Heart right ventricle (tissue), 16 donors: ENCODE measurements at places on chromosomes 2 and 18. TPM values are rescaled to one million over a fixed set of nuclear protein-coding genes. Genes with fewer than 3 reads are reported as not detected.

- DNase-seq: no peak
- H3K4me1 ChIP-seq: peaks cover 5% of the 10 kb centered on the region
- no peak overlapping the region for H3K27ac ChIP-seq
- no peaks in the 10 kb centered on the region for H3K27me3 ChIP-seq
Measured at GRCh38 chr2:102138331-102138730, 4.2 kb upstream of the IL1R1 start.

Gene ASXL3
- total RNA-seq: 4.2 TPM

DNA sequence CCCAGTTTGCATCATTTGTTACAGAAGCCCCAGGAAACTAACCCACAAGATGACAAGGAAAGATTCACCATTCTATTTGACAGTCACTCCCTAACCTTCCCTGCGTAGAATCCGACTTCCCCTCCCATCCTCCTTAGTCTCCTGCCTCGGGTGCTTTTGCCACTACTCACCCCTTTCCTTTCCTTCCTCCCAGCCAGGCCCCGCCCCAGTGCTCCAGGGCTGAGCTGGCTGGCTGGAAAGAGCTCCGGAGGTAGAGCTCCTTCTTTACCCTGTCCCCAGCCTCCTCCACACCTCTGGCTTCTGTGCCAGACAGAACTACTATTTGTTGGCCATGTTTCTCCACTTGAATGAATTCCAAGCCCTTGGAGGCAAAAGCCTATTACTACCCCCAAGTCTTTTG, 317.6 kb upstream of the NCKAP5 start:
- H3K4me3 ChIP-seq: no peak overlapping the region
- H3K36me3 ChIP-seq: no peaks in the 10 kb centered on the region
- peaks cover 5% of the 10 kb centered on the region for H3K27me3 ChIP-seq
- DNase-seq: no peak
- peaks cover 16% of the 10 kb centered on the region for H3K4me1 ChIP-seq

DNA sequence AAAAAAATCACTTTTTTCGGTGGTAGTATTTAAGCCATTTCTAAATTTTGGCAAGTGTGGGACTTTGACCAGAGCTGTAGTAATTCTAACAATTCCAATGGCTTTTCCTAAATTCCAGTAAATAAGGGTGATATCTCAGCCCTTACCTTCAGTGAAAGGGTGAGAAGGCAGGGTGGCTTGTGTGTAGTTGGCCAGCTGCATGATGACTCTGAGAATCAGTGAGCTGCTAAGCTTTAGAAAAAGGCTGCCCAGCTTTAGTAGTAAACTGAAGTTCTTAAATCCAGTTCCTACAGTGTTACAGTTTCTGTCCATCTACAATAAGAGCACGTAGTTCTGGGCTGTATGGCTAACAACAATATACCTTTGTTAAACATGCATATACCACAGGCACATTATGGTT, 42.0 kb downstream of the OXER1 start:
- H3K36me3 ChIP-seq: no peaks in the 10 kb centered on the region
- H3K27ac ChIP-seq: no peak overlapping the region
- DNase-seq: no peak
- peaks cover 12% of the 10 kb centered on the region for H3K4me1 ChIP-seq
- H3K27me3 ChIP-seq: no peaks in the 10 kb centered on the region

DNA sequence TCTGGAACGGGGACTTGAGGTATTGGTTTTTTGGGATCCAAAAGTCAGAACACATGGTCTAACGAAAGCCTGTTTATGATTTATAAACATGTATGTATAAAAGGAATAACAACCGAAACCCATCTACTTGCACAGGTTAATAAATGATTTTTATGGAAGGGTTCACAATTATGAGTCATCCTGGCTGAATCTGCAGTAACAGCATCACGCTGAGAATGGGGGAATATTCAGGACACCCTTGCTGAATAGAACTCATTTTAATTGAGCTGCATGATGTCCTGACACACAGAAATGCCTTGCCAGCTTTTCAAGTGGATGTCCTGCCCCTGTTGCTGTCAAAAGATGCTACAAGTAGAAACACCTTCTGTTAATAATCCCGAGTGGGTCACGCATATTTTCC, 54.7 kb upstream of the TGFA start:
- H3K27me3 ChIP-seq: peaks cover 4% of the 10 kb centered on the region
- no peak overlapping the region for H3K27ac ChIP-seq
- DNase-seq: no peak

- H3K4me1 ChIP-seq: no peaks in the 10 kb centered on the region
- H3K36me3 ChIP-seq: no peaks in the 10 kb centered on the region
- H3K27ac ChIP-seq: no peak overlapping the region
- H3K4me3 ChIP-seq: no peak overlapping the region
- H3K27me3 ChIP-seq: no peaks in the 10 kb centered on the region
Measured at GRCh38 chr18:61448316-61448715, 115.1 kb downstream of the CDH20 start.

GRCh38 chr2:60976875-60977561, 40.5 kb upstream of the PEX13 start:
- no peaks in the 10 kb centered on the region for H3K36me3 ChIP-seq
- no peaks in the 10 kb centered on the region for H3K27me3 ChIP-seq
- H3K4me3 ChIP-seq: no peak overlapping the region
- DNase-seq: no peak
- no peak overlapping the region for H3K27ac ChIP-seq
- no peaks in the 10 kb centered on the region for H3K4me1 ChIP-seq

- no peak overlapping the region for H3K4me3 ChIP-seq
- no peaks in the 10 kb centered on the region for H3K27me3 ChIP-seq
Measured at GRCh38 chr2:30235859-30236535, 4.7 kb downstream of the LBH start.

- no peaks in the 10 kb centered on the region for H3K36me3 ChIP-seq
- peaks cover 62% of the 10 kb centered on the region for H3K4me1 ChIP-seq
- DNase-seq: no peak
- H3K27me3 ChIP-seq: no peaks in the 10 kb centered on the region
Measured at GRCh38 chr18:13612196-13612997, 114.0 kb downstream of the FAM210A start.

DNA sequence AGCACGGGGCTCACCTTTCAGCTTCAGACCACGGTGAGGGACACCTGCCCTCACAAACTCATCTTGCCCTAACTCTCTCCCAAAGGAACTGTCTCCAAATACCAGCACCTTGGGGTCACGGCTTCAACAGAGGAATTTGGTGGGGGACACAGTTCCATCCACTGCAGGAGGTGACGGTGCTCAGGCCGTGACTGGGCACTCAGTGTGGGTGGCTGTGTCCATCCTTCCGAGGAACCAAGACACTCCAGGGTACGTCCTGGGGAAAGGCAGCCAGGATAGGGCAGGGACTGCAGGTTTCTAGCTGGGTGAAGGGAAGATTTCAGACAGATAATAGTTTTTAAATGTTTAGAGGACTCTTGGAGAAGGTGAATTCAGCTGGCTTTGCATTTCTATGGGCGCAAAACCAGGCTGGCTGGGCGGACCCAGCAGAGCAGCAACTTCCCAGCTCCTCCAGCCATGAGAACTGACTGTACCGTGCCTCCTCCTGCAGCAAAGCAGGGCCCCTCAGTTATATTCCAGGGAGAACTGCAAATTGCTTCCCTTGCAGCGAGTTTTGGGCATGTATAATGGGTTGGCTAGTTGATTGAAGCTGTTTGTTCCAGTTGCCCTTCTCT, 23.9 kb upstream of the ALLC start:
- no peak for DNase-seq
- H3K27ac ChIP-seq: no peak overlapping the region
- H3K27me3 ChIP-seq: no peaks in the 10 kb centered on the region
- H3K36me3 ChIP-seq: no peaks in the 10 kb centered on the region
- no peak overlapping the region for H3K4me3 ChIP-seq
- H3K4me1 ChIP-seq: no peaks in the 10 kb centered on the region

DNA sequence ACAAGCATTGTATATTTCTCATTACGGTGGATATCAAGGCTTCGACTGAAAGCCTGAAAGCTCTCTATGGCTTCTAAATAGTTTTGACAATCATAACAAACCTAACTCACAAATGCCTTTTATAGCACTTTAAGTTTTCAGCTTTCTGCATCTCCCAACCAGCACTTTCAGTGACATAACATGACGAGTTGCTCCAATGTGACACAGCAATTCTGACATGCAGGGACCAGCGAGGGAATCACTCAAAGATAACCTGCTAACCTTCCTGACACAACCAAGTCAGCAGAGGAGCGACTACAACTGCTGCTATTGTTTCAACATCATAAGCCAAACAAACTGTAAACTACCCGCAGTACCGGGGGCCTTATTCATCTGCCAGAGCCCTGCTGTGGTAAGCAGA, 95.7 kb upstream of the CDH20 start:
- H3K27me3 ChIP-seq: no peaks in the 10 kb centered on the region
- no peak overlapping the region for H3K4me3 ChIP-seq
- H3K4me1 ChIP-seq: no peaks in the 10 kb centered on the region
- DNase-seq: no peak
- H3K36me3 ChIP-seq: no peaks in the 10 kb centered on the region

GRCh38 chr18:6537475-6537874, 122.8 kb upstream of the L3MBTL4 start:
- H3K27ac ChIP-seq: no peak overlapping the region
- no peaks in the 10 kb centered on the region for H3K4me1 ChIP-seq
- H3K27me3 ChIP-seq: no peaks in the 10 kb centered on the region
- no peak overlapping the region for H3K4me3 ChIP-seq
- no peak for DNase-seq

GRCh38 chr2:3870222-3870621, 166.8 kb downstream of the DCDC2C start:
- no peaks in the 10 kb centered on the region for H3K27me3 ChIP-seq
- H3K27ac ChIP-seq: no peak overlapping the region
- peaks cover 6% of the 10 kb centered on the region for H3K4me1 ChIP-seq
- H3K4me3 ChIP-seq: no peak overlapping the region

DNA sequence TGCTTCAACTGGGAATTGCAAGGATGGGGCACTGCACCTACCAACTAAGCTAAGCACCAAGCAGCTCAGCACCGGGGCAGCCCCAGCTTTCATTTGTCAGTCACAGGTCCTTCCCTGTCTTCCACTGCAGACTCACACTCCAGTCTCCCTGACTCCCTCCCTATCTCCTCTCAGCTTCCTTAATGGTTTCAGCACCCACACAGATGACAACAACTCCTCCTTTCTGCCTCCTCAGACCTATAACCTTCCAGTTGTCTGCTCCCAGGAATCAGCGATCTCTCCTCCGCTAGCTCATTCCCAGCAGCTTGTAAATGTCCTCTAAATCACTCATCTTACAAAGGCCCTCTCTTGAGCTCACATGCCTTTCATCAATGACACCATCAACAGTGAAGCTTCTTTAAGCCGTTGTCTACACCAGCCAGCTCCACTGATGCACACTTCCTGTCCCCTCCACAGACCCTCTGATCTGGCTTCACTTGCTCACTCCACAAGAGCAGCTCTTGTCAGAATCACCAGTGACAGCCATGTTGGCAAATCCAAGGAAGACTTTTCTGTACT, 32.1 kb downstream of the CLASP1 start:
- H3K27me3 ChIP-seq: no peaks in the 10 kb centered on the region
- no peak overlapping the region for H3K4me3 ChIP-seq
- peaks cover 49% of the 10 kb centered on the region for H3K4me1 ChIP-seq
- H3K36me3 ChIP-seq: no peaks in the 10 kb centered on the region
- DNase-seq: no peak

- no peak overlapping the region for H3K4me3 ChIP-seq
- no peaks in the 10 kb centered on the region for H3K36me3 ChIP-seq
- no peaks in the 10 kb centered on the region for H3K27me3 ChIP-seq
- no peak for DNase-seq
- no peak overlapping the region for H3K27ac ChIP-seq
- H3K4me1 ChIP-seq: no peaks in the 10 kb centered on the region
Measured at GRCh38 chr2:68387408-68388350, 22.6 kb downstream of the PLEK start.

GRCh38 chr2:200121931-200122330, 166.5 kb downstream of the MAIP1 start:
- H3K4me1 ChIP-seq: no peaks in the 10 kb centered on the region
- no peak for DNase-seq
- H3K27me3 ChIP-seq: no peaks in the 10 kb centered on the region

GRCh38 chr2:33806041-33806440, 206.9 kb upstream of the FAM98A start:
- H3K4me3 ChIP-seq: no peak overlapping the region
- no peaks in the 10 kb centered on the region for H3K27me3 ChIP-seq
- no peak overlapping the region for H3K27ac ChIP-seq
- DNase-seq: no peak
- H3K36me3 ChIP-seq: no peaks in the 10 kb centered on the region
- no peaks in the 10 kb centered on the region for H3K4me1 ChIP-seq

GRCh38 chr2:16746329-16746728, 80.7 kb upstream of the CYRIA start:
- H3K36me3 ChIP-seq: no peaks in the 10 kb centered on the region
- DNase-seq: no peak
- no peak overlapping the region for H3K27ac ChIP-seq
- no peak overlapping the region for H3K4me3 ChIP-seq
- no peaks in the 10 kb centered on the region for H3K27me3 ChIP-seq

DNA sequence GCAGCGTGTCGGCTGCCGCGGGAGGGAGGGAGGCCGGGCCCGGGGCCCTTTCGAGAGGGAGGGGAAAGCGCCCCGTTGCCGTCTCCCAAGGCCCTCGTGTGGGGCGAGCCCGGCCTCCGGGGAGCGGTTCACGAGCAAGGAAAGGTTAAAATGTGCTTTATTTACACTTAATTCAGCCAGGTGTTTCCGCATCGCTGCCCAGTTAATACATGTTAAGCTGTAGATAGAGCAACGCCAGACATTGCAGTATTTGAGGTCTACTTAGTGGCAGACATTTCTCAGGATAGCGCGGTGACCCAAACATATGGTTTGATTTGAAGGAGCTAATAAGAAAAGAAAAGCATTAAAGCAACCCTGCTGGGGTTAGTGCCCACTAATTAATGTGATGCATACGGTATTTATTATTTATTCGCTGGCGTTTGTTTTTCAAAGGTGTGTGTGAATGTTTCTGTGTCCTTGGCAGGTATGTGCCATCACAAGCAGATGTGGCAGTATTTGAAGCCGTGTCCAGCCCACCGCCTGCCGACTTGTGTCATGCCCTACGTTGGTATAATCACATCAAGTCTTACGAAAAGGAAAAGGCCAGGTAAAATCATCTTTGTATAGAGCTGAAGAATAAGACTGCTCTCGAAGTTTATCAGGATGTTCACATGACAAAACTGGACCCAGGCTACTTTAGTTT, 571 bp downstream of the EEF1B2 start:
- peak overlapping the region; percentile 86 for H3K27ac ChIP-seq
- H3K4me1 ChIP-seq: peaks cover 43% of the 10 kb centered on the region
- H3K27me3 ChIP-seq: no peaks in the 10 kb centered on the region
- no peak for DNase-seq

GRCh38 chr18:76266236-76266991, 228.6 kb downstream of the ZNF516 start:
- H3K4me1 ChIP-seq: peaks cover 3% of the 10 kb centered on the region
- H3K4me3 ChIP-seq: peak overlapping the region; percentile 5
- DNase-seq: no peak
- no peaks in the 10 kb centered on the region for H3K36me3 ChIP-seq

- H3K4me3 ChIP-seq: no peak overlapping the region
- DNase-seq: no peak
- no peaks in the 10 kb centered on the region for H3K27me3 ChIP-seq
- H3K27ac ChIP-seq: peak overlapping the region; percentile 42
Measured at GRCh38 chr2:17736989-17737388, 16.6 kb downstream of the SMC6 start.

DNA sequence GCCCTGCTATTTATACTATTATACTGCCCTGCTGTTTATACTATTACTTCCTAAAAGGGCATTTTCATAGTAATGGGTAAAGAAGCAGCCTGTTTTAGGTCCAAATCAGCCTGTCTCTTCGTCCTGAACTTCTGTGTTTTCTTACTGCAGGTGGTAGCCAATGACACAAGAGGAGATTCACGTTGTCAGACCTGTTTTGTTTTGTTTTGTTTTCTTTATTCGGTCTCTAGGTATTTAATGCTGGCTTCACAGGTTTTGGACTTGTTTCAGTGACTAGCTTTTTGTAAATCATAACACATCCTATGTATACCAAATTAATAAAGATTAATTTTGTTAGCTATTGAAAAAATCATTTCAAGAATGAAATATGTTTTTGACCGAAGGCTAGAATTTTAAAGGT, 116.4 kb downstream of the MAP3K20 start:
- peak overlapping the region; percentile 68 for H3K27ac ChIP-seq
- H3K36me3 ChIP-seq: peaks cover 18% of the 10 kb centered on the region
- H3K4me1 ChIP-seq: no peaks in the 10 kb centered on the region
